CD4-positive, alpha-beta T cell (primary cell): ENCODE measurements at places on chromosomes 5 and 9.
A peak's percentile ranks its signal among the peaks of the same experiment; 100 is the strongest.

DNA sequence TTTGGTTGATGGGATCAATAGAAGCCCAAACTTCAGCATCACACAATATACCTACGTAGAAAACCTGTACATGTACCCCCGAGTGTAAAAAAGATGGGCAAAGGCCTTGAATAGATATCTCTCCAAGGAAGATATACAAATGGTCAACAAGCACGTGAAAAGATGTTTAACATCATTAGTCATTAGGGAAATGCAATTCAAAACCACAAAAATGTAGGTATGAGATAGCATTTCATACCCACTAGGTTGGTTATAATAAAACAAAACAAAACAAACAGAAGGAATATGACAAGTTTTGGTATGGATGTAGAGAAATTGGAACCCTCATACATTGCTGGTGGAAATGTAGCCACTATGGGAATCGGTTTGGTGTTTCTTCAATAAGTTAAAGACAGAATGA, 33.1 kb upstream of the PPARGC1B start:
- DNase-seq: no peak

GRCh38 chr5:75348241-75348640, 11.2 kb downstream of the HMGCR start:
- DNase-seq: no peak

- no peak for DNase-seq
Observed at GRCh38 chr9:113247640-113248039, 26.3 kb downstream of the SLC31A1 start.

GRCh38 chr5:155008669-155009068, 4.9 kb upstream of the KIF4B start:
- no peak for DNase-seq

DNA sequence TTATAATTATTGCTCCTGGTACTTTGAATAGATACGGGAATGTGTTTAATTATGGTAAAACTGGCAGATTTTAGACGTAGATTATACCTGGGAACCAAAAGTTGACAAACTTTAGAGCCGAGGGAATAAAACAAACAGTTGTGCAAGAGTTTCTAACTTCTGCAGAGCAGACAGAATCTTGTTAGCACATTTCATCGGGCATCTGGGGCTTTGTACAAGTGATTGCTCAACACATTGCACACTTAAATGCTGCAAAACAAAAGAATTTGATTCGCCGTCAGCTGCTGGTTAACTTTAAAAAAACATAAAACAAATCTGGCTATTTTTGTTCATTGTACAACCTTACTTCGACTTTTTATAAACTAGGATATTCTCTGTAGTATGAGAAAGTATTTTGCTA, 398.1 kb downstream of the MAN2A1 start:
- DNase-seq: no peak

DNA sequence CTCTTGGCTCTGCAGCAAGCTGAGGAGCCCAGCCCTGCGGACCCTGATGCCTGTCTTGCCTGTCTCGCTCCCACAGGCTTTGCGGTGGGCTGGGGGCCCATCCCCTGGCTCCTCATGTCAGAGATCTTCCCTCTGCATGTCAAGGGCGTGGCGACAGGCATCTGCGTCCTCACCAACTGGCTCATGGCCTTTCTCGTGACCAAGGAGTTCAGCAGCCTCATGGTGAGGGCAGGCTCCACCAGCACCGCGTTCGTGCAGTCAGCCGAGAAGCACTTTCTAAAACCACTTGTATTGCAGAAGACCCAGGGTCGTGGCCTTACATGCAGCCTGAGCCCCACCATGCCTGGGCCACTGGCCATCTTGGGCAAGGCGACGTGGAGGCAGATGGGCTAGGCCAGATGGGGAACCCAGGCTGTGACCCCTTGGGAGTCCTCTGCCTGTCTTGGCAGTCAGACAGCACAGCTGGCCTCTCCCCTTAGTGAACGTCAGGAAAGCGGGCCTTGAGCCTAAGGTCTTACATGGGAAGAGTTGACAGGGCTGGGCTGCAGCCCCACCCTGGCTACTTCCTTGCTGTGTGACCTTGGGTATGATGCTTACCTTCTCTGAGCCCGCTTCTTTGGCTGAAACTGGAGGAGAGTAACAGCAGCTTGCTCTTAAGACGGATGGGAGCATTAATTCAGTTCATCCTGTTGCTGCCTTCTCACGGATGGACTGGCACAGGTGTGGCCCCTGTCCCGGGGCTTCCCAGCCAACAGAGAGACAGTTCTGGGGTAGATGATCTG, 8.6 kb downstream of the SLC2A8 start:
- DNase-seq: no peak

GRCh38 chr5:34652914-34653313, 3.2 kb upstream of the RAI14 start:
- no peak for DNase-seq

DNA sequence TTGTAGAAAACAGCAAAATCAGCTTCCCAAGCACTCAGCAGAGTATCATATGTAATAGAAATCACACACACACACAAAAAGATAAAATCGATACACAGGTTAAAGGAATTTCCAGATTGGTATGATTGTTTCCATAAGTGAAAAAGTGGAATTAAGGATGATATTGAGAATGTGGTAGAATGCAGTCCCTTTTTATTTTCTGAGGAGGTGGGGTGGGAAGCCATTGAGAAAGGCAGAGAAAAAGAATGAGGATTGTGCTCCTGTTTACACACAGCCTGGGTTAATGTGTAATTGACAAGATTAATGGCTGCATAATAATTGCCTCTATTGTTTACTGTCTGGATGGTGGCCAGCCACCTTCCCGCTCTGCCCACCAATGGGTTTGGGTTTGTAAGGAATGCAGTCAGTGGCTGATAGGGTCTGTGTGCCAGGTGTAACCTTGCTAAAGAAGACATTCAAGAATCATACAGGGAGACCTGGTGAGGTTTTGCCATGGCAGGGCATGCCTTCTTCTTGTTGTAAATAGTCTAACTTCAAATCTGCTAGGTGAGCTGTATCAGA, 177.2 kb upstream of the MAP3K1 start:
- no peak for DNase-seq

DNA sequence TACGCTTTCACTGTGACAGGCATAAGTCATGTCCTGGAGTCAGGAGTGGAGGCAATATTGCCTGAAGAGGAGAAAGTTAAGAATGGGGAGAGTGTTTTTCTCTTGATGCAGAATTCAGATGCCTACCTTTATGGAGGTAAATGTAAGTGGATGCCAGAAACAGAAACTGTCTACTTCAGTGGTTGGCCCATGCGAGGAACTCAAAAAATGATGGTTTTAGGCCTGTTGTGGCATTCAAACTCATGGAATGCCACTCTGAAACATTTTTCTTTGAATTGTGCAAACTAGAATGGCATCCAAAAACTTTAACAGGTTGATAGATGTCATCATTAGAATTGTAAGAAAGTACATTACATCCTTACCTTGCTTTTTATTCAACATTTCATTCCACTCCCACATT, 47.7 kb upstream of the NTRK2 start:
- no peak for DNase-seq

DNA sequence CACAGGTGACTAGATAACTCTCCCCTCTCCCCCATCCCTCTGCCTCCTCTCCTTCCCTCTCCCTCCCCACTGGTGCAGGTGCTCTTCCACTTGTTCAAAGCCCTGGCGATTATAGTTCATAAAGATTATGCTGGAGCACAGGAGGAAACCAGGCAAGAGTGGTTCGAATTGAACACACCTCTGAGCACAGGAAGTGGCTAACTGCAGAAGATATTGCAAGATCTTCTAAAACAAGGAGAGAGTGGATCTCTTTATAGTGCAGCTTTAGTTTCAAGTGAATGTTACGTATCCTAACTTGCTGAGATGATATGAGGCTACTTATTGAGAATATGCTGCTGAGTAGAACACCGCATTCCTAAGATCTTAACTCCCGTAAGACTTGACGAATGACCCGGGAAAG, 178.4 kb downstream of the GOLPH3 start:
- DNase-seq: no peak

DNA sequence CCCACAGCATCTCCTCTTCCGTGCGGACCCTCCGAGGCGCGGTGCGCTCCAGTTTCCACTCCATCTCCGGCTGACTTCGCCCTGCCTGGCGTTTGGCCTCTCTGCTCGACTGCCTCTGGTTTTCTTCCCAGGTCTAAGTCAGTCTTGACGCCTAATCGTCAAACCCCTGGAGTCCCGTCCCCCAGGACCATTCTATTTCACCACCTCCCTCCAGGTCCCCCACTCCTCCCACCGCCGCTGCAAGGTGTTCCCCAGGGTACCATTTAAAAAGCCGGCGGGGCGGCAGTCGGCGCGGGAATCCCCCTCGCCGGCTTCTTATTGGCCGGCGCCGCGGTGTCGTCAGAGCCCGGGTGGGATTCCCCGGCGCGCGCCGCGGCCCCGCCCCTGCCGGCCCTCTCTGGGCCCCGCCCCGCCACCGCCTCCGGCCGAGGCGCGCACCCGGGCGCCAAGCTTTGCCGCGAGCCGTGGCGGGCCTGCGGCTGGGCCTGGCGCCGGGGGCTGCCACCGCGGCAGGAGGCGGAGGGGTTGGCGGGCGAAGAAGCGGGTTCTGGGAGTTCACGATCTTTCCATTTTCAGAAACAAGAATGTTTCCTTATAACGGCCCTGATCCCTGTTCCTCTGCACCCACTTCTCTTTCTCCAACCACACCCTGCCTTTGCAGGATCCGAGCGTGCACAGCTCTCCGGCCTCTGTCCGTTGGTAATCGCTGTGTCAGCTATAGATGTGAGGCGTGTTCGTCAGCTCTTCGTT, at the start of gene CDC20B:
Gene CDC20B, minus strand, starts transcription at position 241 of the 750 bp plus-strand sequence. Its CDS starts 177 bp downstream, at position 64.
- peak; percentile 73 for DNase-seq
